ENCODE measurements at places on chromosomes 5 and 9. TPM values are rescaled to one million over a fixed set of nuclear protein-coding genes. Genes with fewer than 3 reads are reported as not detected.

GARIN3 gene
- total RNA-seq = not detected

IL9 gene
- not detected for total RNA-seq

CCDC192 gene
- not detected for total RNA-seq

SLCO4C1 gene
- not detected for total RNA-seq

CTSL gene
- 57.0 TPM for total RNA-seq

TBC1D2 gene
- 35.6 TPM for total RNA-seq

TNFAIP8 gene
- 42.5 TPM for total RNA-seq

PCDHB12 gene
- under 0.01 TPM for total RNA-seq

- peak; percentile 84 for DNase-seq
Measured at GRCh38 chr5:174413567-174414314, 310.6 kb upstream of the MSX2 start.

DNA sequence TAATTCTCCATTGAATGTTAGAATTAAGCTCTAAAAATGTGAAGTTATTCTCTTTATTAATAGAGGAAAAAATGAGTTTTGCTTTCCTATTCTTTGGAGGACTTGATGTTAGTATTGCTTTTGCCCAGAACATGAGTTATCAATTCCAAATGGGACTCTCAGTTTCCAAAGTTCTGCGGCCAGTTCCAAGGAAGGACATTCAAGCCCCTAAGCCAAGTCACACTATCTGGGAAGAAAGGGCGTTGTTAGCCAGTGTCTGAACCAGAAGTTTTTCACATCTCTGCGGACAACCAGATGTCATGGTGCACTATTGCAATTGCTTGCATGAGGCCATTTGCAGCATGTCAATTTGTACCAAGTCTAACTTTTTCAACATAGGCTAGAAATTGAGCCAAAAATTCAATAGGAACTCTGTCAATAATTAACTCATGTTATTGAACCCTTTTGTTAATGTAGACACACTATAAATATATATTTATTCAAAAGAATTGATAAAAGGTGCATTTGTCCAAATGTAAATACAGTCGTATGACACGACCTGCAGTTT lies 183.3 kb upstream of the PIK3R1 start:
- DNase-seq = no peak

GRCh38 chr9:106305428-106306133 lies 557.4 kb upstream of the ZNF462 start:
- no peak for DNase-seq

DNA sequence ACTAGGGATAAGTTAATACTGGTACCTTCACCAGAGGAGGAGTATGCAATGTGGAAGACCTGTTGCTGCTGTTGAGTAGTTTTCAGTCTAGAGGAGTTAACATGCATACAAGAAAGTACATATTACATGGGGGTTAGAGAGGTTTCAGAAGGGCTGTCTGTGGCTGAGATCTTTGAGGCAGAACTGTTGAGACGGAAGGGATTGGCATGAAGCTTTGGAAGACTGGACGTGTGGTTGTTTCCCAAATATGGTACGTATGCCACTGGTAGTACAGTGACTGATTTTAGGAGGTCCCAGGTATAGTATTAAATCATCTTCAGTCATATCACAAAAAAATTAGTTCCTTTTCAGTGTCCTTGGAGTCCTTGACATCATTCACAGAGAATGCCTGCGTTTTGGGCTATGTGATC lies 17.6 kb downstream of the TNFAIP8 start:
- no peak for DNase-seq

DNA sequence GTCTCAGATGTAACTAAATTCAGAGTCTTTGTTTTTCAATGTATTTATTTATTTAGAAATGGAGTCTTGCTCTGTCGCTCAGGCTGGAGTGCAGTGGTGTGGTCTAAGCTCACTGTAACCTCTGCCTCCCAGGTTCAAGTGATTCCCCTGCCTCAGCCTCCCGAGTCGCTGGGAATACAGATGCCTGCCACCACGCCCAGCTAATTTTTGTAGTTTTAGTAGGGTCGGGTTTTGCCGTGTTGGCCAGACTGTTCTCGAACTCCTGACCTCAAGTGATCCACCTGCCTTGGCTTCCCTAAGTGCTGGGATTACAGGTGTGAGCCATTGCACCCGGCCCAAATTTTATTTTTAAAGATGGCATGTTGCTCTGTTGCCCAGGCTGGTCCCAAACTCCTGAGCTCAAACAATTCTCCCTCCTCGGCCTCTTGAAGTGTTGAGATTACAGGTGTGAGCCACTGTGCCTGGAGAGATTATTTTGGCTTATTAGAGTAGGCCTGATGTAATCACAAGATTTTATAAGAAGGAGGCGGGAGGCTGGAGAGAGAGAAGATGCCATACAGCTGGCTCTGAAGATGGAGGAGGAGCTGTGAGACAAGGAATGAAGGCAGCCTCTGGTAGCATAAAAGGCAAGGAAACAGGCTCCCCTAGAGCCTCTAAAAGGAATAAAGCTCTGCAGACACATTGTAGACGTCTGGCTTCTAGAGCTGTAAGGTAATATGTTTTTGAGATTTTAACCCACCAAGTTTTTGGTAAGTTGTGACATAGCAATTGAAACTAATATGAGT lies 12.9 kb upstream of the KLF9 start:
- peak; percentile 58 for DNase-seq

DNA sequence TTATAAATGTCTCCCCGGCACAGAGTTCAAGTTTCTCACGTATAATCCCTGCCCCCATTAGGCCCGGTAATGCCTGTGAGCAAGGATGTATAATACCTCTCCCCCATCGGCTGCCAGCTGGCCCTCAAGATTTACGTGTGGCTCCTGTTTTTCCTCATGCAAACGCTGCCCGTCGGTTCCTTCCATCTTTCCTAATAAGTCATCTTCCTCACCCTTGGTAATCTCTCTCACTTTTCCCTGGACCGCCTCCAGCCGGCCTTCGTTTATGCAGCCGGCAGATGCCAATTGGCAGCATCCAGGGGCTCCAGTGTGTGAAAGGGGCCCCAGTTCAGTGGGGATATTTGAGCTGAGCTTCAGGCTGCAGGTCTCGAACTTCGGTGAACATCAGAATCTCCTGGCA lies 86.5 kb upstream of the NEURL1B start:
- DNase-seq = no peak

- no peak for DNase-seq
Measured at GRCh38 chr9:69090140-69090750, 54.7 kb downstream of the FXN start.

GRCh38 chr9:130565792-130566191 lies 13.6 kb upstream of the FUBP3 start:
- DNase-seq = no peak

DNA sequence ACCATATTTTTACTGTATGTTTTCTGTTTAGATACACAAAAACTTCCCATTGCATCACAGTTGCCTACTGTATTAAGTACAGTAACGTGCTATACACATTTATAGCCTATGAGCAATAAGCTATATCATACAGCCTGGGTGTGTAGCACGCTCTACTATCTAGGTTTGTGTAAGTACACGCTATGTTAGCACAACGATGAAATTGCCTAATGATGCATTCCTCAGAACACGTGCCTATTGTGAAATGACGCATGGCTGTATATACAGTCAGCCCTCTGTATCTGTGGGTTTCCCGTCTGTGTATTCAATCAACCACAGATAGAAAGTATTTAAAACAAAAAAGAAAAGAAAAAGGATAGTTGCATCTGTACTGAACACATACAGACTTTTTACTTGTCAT lies 64.2 kb downstream of the SGCD start:
- DNase-seq = peak; percentile 100

DNA sequence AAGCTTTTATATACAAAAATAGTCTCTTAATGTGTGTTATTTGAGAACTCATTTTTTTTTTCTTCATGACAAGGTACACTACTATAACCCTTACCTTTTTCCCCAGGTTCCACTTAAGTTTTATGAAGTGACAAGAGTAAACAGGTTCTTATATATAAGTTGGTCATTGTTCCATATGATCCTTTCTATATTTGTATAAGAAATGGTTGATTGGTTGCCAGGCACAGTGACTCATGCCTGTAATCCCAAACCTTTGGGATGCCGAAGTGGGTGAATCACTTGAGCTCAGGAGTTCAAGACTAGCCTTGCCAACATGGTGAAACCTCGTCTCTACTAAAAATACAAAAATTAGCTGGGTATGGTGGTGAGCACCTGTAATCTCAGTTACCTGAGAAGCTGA lies 108.3 kb downstream of the PCSK1 start:
- DNase-seq = peak; percentile 96

DNA sequence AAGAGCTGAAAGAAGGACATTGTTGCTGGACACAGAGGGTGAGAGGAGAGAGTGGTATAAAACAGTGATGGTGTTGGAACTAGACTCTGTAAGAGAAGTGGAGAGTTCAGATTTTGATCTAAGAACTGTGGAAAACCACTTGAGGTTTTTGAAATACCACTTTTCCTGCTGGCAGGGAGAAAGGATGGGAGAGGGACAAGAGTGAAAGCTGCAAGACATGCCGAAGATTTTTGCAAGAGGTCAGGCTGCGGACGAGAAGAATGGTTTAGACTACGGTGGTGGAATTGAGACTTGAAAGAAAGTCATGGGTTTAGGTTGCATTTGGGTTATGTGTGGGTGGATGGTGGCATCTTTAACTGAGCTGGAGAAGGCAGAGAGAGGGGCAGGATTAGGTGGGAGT lies 202.2 kb upstream of the RPS23 start:
- DNase-seq = no peak

GRCh38 chr5:68370196-68370595 lies 154.6 kb downstream of the PIK3R1 start:
- no peak for DNase-seq

All from IMR-90 (cell line).